ENCODE measurements at places on chromosomes 13 and 19.
A peak's percentile ranks its signal among the peaks of the same experiment; 100 is the strongest.

DNA sequence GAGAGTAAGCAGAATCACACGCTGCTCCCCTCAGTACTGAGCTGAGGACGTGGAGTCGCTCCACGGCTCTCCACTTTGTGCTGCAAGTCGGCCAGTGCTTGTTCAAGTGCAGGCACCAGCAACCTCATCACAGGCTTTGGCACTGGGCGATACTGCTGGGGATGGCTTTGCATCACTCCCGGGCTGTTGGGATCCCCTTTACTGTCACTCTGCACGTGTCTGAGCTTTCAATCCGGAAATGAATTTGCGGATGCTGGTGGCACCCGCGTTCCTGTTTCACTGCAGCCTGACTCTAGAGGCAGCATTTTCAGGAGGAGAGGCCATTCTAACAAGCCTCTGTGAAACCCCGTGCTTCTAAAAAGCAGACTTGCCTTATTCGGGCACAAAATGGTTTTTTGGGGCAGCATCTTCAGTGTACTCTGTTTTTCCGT is 19.1 kb downstream of the SMARCA4 start:
- DNase-seq, result peak; percentile 66

GRCh38 chr13:76948149-76948548 is at the start of gene ACOD1:
Gene ACOD1, plus strand, starts transcription at chr13:76948511. Its CDS starts 48 bp downstream, at chr13:76948559.
- DNase-seq, result peak; percentile 15

DNA sequence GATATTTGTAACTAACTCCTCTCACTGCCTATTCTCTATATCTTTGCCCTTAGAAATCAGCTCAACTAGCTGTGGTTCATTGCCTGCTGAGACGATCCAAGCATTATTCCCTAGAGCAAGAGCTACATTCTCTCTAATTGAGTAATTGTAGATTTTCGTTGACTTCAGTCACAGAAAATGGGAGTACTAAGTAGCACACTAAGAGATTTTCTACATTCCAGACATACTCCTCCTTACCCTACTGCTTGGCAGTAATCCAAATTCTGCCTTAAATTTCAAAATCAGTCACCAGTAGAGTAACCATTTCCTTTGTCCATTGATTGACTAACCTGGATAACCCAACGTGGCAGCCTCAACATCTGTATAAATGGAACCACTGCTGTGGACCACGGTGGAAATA is 1786.8 kb downstream of the SLITRK5 start:
- DNase-seq, result peak; percentile 32

GRCh38 chr13:44061876-44062275 is 182.2 kb downstream of the LACC1 start:
- DNase-seq, result no peak

GRCh38 chr13:32857689-32858088 is 158.5 kb upstream of the KL start:
- DNase-seq, result no peak

DNA sequence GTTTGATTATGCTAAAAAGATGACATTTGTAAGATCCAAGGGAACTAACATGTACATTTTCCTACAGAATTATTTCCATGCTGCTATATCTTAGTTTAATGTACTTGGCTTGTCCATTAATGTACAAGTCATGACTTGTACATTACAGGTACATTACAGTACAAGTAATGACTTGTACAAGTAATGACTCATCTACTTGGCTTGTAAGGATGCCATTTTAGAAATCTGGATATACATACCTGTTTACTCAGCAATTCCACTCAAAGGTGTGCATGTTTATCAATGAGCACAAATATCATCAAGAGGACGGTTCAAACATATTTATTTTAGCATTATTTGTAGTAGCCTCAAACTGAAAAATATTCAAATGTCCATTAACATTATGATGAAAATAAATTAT is 87.0 kb upstream of the TRPC4 start:
- no peak for DNase-seq

- peak; percentile 81 for DNase-seq
Measured at GRCh38 chr13:106617561-106617960, 49.6 kb upstream of the ARGLU1 start.

DNA sequence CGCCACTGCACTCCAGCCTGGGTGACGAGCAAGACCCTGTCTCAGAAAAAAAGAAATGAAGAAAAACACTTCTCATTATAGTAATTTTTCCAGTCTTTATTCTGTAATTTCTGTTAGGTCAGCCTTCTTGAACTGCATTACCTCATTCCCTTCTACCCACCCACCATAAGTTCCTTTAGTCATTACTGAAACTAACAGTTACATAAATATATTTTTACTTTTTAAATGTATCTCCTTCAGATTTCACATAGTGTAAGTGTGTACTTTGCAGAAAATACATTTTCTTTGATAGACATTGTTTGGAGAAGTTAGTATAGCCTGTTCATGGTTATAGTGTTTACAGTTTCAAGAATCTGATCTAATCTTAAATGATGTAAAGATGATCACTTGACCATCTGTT is 31.7 kb upstream of the KCTD4 start:
- no peak for DNase-seq

- DNase-seq, result no peak
Measured at GRCh38 chr13:43111559-43112400, 88.4 kb downstream of the DNAJC15 start.

GRCh38 chr19:7346488-7346971 is 2.2 kb upstream of the ARHGEF18 start:
- no peak for DNase-seq

DNA sequence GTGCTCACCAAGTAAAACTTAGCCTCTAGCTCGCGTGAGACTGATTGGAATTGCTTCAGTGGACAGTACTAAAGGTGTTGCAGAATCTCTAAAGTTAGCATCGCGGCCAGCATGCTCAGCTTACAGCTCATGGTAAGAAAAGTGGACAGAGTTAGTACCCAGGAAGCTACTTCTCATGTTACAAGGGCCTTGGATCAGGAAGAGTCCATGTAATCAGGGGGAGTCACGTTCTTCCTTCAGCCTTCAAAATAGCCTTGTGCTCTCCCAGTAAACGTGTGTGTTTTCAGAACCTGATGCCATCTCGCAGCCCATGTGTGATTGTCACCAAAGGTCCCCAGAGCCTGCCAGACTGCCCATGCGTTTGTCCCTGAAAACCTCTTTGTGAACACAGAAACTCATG is 195.8 kb upstream of the RNF113B start:
- no peak for DNase-seq

GRCh38 chr13:46909042-46909441 is 12.2 kb upstream of the HTR2A start:
- DNase-seq, result peak; percentile 51

DNA sequence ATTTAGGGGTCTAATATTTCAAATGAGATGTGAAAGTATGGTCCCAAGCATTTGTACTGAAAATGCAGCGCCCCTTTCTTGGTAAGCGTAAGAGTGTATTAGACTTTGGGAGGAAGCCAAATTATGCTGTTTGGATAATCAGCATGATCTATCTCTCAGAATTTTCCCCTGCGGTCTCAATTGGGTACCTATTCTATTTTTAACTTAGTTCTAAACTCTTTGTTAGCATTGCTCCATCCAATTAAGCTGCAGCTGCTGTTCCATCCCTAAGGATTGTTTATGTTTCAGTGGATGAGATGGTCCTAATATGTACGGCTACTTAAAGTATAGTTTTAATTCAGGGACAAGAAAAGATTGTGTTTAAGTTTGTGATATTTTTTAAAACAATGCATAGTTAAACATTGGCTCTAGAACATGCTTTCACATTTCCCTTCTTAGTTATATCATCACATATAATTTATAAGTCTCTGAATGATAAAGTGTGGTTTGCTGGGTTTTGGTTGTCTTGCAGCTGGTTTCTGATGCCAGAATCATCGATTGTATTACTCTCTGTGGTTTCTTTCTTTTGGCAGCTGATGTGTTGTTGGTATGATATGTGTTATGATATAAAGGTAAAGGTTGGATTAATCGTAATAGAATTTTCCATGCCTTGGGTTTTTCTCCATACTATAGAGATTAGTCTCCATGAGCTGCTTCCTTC is 15.0 kb downstream of the POLR1D start:
- DNase-seq, result no peak

DNA sequence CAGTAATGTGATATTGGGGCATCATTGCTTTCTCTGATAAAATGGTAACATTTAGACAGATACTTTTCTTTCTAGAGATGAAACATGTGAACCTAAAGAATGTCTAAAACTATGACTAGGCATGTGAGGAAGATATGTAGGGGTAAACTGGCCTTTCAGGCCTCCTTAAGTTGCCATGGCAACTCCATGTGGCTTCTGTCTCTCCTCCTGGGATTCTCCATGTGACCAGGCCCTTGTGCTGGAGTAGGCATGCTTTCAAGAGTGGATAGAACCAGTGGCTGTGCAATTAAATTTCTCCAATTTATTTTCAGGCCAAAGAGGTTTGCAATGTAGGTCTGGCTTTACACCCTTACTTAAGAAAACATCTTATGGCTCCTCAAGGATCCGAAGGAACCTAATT is 130.8 kb downstream of the OLFM4 start:
- no peak for DNase-seq

DNA sequence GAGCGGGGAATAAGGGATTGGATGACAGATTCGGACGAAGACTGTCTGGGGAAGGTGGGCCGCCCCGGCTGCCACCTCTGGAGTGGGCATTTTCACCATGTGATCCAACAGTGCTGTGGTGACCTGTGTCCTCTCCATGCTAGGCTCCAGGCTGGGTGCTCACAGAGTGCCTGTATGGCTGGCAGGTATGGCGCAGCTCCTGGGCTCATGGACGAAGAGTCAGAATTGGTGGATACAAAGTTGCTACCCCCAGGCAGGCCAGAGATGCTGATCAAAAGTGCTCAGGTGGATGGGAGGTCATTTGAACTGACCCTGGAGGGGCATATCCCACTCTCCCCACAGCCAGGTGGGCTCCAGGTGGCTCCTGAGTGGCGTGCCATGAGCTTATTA is 111.3 kb upstream of the UQCRFS1 start:
- DNase-seq, result no peak

DNA sequence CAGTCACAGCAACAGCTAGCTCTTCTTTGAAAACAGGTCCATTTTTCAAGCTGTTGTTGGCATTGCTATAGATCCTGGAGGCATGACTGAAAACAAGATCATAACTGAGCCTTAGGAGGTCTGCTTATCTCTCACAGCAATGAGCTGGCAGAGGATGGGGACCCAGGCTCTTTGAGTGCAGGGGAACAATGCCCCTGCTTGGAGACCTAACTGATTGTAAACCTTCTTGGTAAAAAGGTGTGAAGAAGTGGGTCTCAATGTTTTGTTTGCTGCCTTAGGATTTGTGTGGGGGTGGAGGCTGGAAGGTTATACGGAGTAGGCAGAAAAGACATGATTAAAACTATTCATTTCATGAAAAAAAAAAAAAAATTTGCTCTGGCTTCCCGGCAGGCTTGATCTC is 94.6 kb downstream of the EFNB2 start:
- no peak for DNase-seq

DNA sequence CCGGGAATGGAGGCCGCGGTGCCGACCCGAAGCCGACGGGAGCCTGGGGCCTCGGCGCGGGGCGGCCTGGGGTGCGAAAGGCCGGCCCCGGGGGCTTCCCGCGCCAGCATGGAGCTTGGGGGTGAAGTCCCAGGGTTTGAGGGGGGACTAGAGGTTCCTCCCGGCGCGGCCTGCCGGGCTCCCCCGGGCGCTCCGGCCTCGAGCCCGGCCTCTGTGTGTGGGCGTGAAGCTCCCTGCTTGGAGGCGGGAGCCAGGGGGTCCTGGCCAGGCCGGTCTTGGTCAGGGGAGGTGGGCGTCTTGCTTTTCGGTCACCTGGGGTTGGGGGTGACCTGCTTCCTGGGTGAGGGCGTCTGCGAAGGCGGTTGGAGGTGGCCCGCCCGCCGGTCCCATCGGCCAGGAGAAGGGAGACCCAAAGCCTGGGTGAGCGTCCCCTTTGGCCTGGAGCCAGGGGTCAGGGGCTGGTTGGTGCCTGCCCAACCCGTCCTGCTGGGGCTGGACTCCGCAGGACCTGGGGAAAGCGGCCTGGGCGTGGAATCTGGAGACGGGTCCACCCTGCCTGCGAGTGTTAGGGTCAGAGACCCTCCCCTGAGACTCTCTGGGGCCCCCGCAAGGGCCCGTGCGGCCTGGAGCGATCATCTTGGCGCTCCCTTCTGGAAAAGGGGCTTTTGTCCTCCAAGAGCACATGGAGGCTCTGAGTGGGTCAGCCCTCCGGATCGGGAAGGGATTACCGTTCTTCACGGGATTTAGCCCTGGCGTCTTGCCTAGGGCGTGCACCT is 535 bp downstream of the BSG start:
- peak; percentile 82 for DNase-seq

DNA sequence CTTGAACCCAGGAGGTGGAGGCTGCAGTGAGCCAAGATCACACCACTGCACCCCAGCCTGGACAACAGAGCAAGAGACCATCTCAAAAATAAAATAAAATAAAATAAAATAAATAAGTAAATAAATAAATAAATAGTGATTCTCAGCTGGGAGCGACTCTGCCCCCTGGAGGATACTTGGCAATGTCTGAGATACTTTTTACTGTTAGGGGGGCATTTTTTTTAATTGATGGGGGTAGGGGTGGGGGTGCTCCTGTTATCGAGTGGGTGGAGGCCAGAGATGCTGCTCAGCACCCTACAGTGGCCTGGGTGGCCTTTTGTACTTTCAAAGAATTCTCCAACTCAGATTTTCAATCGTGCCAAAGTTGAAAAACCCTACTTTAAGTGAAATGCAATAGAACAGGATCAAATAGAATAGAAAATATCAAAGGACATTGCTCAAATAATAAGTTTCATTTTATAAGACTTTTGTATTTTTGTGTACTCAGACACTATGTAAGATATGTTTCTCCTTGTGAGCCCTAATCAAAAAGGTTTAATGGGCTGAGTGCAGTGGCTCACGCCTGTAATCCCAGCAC is 7.1 kb upstream of the CLPP start:
- peak; percentile 60 for DNase-seq

DNA sequence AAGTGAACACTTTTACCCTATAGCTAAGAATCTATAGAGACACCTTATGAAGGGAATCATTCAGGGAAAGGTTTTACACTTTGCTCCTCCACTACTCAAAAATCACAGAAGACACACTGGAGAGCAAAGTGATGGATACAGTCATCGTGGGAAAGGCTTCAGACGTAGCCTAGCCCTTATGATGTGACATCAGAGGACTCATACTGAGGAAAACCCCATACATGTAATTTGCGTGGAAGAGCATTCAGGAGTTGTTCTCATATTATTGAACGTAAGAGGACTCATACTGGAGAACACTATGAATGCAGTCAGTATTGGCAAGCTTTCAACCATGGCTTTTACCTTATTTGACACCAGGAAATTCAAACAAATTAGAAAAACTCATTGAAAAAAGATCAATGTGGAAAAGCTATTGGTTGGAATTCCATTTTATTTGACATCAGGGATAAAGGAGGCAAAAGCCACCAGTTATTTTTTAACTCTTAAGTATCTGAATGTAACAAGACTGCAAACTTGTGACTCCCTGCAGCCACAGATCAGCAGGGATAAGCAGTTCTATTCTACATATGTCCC is 16.1 kb upstream of the ZNF274 start:
- peak; percentile 9 for DNase-seq

- no peak for DNase-seq
Measured at GRCh38 chr19:15487038-15487437, 7.7 kb upstream of the PGLYRP2 start.

DNA sequence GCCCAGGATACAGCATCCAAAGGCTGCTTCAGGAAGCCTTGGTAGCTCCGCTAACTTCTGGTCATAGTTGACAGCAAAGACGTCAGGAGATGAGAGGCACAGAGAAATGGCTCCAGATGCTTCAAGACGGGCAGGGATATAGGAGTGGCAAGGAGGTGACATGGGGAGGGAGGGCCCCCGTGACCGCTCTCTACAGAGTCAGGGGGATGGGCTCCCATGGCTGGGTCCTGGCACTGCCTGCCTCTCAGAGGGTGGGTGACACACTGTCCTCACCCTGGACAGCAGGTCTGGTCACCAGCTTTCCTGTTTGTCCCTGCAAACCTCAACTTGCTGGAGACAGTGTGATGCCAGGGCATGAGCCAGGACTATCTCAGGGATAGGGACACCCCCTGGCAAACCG is 10.3 kb upstream of the ZNF14 start:
- no peak for DNase-seq

Measured in GM23248 (cell line).